GM12865 (cell line): ENCODE measurements at places on chromosomes 1 and 21.
A peak's percentile ranks its signal among the peaks of the same experiment; 100 is the strongest.

- no peak for DNase-seq
These were observed 46.6 kb downstream of the VPS26C start for GRCh38 chr21:37220433-37220980.

- DNase-seq = no peak
These were observed 91.2 kb downstream of the ATP6V1G3 start for GRCh38 chr1:198449261-198449660.

GRCh38 chr1:246587606-246588005, 21.4 kb downstream of the CNST start:
- no peak for DNase-seq

DNA sequence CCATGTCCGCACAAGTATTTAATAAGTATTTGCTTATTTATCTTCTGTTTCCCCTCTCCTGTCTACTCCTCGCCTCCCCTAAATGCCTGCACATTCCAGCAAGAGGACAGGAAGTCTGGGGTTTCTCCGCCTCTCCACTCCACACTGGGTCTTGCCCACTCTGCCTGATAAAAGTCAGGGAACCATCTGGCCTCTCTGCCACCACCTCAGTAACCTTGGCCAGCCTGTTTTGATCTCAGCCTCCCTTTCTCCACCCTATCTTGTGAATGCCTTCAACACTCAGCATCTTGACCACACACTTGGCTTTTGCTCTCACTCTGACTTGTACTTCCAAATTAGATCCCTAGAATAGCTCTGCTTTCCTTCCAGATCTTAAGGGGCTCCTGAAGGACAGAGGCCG, 165.3 kb upstream of the UBE2U start:
- DNase-seq = no peak

DNA sequence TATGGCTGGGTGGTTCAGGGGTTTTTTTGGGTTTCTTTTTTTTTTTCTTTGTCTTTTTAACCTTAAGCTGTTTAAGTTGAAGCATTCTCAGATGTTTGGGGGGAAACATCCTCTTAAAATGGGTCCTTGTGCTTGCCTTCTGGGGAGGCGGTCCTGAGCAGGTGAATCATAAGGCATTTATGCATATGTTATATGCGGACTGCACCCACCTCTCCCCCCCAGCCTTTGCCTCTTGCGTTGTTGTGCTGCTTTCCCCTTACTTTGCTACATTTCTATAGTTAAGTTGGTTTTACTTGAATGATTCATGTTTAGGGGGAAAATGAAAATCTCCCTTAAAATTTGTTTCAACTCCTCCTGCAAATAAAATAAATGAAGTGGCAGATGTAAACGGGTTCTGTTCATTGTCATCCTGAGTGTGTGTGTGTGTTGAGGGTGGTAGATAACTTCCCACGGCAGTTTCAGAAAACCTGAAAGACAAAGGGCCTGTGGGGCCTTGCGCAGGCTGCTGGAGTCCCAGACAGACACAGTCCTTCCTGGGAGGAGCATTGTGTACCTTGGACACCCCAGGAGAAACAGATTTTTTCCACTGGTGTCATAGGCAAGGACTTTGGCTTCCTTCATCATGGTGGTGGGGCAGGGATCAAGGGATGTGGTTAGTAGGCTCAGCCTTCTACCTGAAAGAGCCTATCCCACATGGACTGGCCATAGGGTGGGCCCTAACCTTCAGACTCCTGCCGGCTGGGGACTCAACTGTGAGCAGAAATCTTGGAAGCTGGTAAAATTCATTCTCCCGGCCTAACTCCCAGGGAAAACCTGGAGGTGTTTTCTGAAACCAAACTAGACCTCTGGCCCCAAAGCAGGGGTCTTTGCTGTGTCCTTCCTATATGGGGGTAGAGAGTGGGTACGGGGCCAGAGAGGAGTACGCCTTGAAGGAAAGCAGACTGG, 926 bp upstream of the SH3D21 start:
- no peak for DNase-seq

DNA sequence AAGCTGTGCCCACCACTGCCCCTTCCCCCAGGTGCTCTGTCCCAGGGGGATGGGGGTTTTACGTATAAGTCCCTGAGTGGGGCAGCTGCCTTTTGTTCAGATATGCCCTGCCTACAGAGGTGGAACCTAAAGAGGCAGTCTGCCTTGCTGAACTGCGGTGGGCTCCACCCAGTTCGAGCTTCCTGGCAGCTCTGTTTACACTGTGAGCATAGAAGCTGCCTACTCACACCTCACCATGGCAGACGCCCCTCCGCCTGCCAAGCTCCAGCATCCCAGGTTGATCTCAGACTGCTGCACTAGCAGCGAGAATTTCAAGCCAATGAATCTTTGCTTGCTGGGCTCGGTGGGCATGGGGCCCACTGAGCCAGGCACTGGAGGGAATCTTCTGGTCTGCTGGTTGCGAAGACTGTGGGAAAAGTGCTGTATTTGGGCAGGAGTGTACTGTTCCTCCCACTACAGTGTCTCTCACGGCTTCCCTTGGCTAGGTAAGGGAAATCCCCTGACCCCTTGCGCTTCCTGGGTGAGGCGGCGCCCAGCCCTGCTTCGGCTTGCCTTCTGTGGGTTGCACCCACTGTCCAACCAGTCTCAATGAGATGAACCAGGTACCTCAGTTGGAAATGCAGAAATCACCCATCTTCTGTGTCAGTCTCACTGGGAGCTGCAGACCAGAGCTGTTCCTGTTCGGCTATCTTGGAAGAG, 17.6 kb upstream of the RWDD3 start:
- peak; percentile 20 for DNase-seq

DNA sequence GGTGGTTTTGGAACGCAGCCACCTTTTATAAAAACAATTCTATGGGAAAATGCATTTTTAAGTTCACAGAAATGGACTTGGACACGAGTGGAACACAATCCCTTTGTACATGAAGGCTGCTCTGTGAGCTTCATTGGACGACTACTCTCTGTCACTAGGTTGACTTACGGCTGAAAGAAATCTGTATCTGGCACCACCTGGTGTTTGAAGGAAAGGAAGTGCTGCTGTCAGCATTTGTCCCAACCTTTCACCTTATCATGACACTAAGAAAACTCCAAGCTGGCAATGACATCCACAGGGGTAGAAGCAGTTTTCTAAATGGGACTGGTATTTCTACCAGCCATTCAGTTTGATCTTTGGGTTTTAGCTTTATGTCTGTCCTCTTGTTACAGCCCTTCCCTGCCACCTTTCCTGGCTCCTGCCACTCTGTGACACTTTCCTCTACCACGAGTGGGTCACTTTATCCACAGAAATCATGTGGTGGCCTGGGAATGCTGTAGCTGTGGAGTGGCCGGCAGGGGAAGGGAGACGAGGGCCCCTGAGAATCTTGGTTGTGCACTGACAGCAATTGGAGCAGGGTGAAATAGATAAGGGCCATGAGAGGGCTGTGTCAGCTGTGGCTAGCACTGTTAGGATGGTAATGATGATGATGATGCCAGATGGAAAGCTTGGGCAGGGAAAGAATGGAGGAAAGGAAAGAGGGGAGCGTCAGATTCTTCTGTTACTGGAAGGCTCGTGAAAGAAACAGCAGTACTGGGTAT, 85.2 kb downstream of the TBX19 start:
- peak; percentile 38 for DNase-seq

- DNase-seq = peak; percentile 66
These were observed 66.6 kb downstream of the BCAR3 start for GRCh38 chr1:93614986-93615581.

GRCh38 chr1:235468970-235469369, 35.3 kb downstream of the B3GALNT2 start:
- no peak for DNase-seq

- peak; percentile 50 for DNase-seq
These were observed at the start of gene RUSC1 for GRCh38 chr1:155320661-155321617. Gene RUSC1 (plus strand): TSS chr1:155320894. CDS start chr1:155321774, 880 bp downstream.

DNA sequence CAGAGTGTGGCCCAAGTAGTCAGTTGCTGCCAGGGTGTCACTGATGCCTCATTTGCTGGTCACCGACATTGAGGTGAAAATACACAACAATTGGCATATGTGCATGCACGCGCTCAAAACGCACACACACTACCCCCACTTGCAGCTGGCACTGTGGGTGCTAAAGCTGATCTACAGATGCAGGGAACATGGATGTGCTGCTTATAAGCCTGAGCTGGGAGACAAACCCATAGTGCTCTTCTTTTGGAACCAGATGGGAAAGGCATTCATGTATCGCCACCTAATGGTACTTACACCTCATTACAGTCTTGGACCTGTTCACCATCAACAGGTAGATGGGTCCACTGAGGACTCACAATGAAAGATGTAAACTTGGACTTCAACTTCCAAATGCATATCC, 70.3 kb upstream of the CAMK1G start:
- DNase-seq = peak; percentile 47
